Stimulated activated CD8-positive, alpha-beta memory T cell treated with anti-CD3 and anti-CD28 coated beads, Interleukin-2, amount 100 ng/mL, for 1 hour (primary cell): ENCODE measurements at places on chromosomes 1 and 21.

DNA sequence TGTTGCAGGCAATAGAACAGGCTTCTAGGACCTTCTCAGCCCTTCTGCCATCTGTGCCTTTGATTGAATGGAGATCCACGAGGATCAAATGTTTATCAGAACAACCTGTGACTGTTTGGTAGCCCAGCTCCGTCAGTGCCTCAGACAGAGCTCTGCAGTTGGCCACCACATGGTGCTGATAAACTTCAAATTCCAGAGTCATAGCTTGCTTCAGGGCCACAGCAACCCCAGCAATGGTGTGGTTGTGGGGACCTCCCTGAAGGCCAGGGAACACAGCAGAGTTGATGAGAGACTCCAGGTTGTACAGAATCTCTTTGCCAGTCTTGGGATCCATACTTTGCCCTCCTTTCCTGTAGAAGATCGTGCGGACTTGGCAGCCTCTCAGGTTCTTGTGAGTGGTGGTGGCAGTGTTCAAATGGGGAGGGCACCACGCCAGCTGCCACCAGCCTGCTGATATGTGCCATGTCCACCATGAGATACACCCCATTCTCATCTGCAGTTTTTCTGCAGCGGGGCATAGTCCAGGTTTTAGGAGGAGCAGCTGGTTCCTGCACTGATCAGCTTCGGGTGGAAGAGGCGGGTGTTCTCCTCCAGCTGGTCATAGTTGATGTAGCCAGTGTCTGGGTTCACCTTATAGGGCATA is 82.9 kb upstream of the ARTN start:
- no peak for DNase-seq

GRCh38 chr1:202107801-202108731 is 14.7 kb upstream of the GPR37L1 start:
- no peak for DNase-seq

- no peak for DNase-seq
Observed at GRCh38 chr1:201126832-201127754, at the start of gene ASCL5. ASCL5 (minus strand) TSS chr1:201127184; CDS start chr1:201115372, 11,812 bp downstream.

GRCh38 chr1:162560303-162561036 is 1.1 kb upstream of the UAP1 start:
- no peak for DNase-seq

- DNase-seq: no peak
Observed at GRCh38 chr1:8097077-8097799, 71.1 kb upstream of the ERRFI1 start.

DNA sequence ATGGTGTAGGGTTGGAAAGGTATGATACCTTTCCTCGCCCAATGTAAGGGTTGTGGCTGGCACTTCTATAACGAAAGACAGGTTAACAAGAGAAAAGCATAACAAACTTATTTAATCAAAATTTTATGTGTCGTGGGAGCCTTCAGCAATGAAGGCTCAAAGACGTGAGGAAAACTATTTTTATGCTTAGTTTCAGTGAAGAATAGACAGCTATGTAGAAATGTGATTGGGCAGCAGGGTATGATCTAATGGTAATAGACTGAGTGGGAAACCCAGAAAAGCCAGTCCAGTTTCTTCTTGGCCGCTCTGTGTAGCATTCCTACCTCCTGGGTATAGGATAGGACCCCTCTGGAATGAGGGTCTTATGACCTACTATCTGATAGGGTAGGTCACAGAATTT is 464.7 kb downstream of the ADGRL2 start:
- DNase-seq: no peak

- no peak for DNase-seq
Observed at GRCh38 chr1:118118469-118118868, 66.6 kb downstream of the SPAG17 start.
